AG09309 (cell line): ENCODE measurements at places on chromosomes 6 and 20.

DNA sequence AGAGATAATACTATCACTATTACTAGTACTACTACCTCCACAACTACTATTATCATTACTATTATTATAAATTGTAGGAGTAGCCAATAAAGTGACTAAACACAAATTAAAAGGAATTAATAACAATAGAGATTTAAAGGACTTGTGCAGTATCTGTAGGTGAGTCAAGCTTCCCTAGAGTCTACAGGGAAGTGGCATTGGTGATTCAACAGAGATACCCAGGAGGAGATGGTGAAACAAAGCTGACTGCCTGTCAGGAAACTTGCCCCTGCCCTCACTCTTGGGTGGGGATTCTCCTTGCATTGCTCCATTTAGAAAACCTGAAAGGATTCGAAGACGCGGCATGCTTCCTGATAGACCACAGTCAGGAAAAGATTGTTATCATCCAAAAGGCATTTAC lies 23.3 kb upstream of the BCLAF1 start:
- DNase-seq = no peak

- no peak for DNase-seq
These were observed 24.8 kb upstream of the PHACTR3 start for GRCh38 chr20:59579404-59580145.

GRCh38 chr6:36699348-36699747 lies 1.7 kb downstream of the RAB44 start:
- no peak for DNase-seq

GRCh38 chr20:35173576-35174192 lies 1.8 kb downstream of the PROCR start:
- no peak for DNase-seq

DNA sequence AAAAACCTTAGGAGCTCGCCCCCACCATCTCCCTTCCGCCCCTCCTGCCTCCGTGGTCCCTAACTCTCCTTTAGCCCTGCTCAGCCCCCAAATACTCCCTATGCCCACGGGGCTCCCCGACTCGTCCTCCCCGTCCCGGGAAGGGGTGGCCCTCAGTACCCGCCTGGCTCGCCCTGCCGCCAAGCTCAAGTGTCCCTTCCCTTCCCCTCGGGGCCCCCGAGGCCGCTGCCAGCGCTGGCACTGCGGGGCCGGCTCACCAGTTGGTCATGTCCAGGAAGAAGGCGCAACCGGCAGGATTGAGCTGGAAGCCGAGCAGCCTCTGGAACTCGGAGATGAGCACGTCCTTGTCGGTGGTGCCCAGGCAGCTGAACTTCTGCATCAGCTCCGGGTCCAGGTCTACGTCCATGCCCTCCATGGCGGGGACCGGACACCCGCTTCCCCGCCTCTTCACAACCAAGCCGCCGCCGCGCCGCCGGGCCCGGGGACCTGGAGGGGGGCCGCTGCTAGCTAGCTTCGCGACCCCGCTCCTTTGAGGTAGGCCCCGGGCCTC lies 303 bp downstream of the ILRUN start:
- DNase-seq = no peak

DNA sequence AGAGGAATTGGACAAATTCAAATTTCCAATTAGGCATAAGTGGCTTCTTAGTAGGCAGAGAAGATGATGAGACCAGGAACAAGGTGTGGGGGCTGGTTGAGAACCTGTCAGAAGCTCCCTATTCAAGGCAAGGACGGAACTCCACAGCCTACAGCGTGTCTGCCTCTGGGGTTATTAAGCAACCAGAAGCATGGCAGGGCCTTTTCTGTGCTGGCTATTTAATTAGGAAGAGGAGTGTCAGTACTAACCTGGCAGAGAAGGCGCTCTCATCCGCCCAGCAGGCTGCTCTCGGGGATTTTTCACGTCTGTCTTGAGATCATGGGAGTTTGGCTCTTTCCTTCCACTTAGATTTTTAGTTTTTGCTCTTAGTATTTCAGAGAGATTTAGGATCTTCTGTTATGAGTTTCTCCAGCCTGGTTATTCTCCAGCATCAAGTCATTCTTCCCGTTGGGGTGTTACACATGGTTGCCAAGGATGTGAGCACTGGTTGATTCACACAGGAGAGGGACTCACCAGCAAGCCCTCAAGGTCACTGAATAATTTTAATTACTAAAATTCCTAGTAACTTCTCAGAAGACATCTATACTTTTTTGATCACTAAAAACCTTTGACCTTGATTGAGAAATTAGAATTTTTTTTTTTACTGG lies 23.9 kb downstream of the ADTRP start:
- DNase-seq = no peak

DNA sequence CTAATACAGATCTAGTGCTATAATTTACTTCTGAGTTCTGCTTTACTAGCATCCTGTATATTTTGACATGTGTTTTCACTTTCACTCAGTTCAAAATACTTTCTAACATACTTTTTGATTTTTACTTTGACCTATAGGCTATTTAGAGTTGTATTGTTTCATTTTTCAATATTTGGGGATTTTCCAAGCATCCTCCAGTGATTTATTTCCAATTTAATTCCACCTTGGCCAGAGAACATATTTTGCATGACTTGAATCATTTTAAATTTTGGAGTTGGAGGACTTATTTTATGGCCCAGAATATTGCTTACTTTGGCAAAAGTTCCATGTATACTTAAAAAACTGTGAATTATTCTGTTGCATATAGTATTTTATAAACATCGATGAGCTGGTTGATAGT lies 1215.6 kb upstream of the MAP3K7 start:
- DNase-seq = no peak

GRCh38 chr6:90914312-90914711 lies 327.4 kb upstream of the MAP3K7 start:
- DNase-seq = no peak

GRCh38 chr20:36320898-36321695 lies 15.0 kb downstream of the DLGAP4 start:
- DNase-seq = no peak

DNA sequence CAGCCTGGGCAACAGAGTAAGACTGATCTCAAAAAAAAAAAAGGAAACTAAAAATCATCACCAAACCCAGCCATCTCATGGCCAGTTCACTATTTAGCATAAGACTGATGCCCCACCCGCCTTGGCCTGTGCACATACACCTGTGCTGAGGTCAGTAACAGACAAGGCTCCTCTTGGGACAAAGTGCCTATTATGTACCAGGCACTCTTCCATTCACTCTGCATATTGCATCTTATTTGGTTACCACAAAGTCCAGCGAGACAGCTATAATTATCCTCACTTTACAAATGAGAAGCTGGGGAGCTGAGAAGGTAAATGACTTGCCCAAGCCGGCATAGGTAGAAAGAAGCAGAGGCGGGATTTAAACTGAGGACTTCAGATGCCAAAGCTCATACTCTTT lies 3.8 kb downstream of the PTPRT start:
- no peak for DNase-seq

DNA sequence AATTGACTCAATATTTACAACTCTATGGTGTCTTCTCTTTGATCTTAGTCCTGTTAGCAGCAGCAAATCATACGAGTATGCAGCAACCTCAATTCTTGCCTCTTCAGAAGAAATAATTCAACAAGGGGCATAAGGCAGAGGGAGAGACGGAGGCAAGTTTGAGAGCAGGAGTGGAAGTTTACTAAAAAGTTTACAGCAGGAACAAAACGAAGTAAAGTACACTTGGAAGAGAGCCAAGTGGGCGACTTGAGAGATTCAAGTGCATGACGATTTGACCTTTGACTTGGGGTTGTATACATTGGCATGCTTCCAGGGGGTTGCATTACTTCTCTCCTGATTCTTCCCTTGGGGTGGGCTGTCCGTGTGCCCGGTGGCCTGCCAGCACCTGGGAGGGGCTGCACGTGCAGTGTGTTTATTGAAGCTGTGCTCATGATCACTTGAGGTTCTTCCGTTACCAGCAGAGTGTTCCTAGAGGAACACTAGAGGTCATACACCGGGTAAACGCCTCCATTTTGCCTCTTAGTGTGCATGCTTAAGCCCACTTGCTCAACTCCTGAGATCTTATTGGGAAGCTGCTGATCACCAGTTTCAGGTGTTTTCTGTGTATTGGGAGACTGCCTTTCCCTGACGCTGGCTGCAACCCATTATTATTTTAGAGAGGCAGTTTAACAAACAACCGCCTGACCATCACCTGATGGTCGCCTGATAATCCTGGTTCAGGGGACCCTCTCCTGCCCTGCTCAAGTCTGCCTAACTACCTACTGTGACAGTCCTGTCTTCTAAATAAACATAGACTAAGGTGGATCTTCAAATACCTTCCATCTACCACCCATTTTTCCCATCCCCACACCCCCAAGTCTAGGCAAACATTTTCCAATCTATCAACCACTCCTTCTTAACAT lies 172.4 kb upstream of the MYLIP start:
- no peak for DNase-seq

GRCh38 chr20:32153771-32154170 lies 44.3 kb downstream of the TM9SF4 start:
- no peak for DNase-seq

GRCh38 chr6:119116712-119117281 lies 38.3 kb upstream of the FAM184A start:
- no peak for DNase-seq

GRCh38 chr6:34246249-34246562 lies 2.6 kb downstream of the SMIM29 start:
- DNase-seq = no peak

DNA sequence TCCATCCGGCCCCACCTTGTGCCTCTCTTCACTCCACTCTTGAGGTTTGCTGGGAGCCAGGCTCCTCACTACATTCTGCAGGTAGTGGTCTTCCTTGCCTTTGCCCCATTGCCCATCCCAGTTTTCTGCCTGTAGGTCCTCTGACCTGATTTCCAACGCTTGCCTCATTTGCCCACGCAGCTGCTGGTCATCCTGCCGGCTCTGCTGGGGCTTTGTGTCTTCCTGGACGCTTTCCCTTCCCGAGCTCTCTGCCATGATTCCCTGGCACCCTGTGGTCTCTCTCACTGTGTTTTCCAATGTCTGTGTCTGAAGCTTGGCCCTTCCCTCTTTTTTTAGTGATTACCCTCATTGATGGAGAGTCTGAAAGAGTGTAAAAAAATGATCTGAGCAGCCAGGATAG lies 451.6 kb downstream of the UTRN start:
- no peak for DNase-seq

- no peak for DNase-seq
These were observed 162.7 kb downstream of the NFATC2 start for GRCh38 chr20:51379601-51380341.

GRCh38 chr6:63636518-63637021 lies 968 bp downstream of the PHF3 start:
- no peak for DNase-seq

DNA sequence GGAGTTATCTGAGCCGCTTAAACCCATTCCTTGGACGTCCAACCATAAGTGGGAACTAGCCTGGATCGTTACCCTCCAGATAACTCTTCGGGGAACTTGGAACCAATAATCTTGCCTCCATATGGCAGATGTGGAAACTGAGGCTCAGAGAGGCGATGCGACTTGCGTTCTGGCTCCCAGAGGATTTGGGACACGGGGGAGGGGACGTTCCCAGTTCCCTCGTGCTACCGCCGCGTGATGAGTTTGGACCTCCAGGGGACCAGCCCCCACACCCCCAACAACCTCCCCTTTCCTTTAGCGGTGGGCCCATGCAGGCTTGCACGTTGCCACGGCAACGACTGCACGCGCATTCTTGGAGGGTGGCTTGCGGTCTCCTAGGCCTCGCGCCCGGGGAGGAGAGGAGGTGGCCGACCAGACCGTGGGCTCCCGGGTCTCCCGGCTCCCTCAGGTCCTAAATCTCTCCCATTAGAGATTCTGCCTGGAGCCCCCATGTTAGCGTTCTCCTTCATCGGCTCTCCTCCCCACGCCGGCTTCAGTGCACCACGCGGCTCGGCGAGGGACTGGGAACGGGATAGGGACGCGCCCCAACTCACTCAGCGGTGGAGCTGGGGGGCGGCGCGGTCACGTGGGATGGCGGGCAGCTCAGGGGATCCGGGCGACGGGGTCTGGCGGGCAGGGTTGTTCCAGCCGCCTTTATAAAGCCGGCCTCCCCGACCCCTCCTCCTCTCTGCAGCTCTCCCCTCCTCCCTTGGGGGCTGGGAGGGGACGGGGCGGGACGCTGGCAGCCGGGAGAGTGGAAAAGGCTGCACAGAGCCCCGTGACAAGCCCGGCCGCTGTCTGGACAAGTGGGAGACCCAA lies at the start of gene PLTP:
Gene PLTP (minus strand): TSS at position 670 of the 858 bp plus-strand sequence. CDS start 703 bp downstream, outside the sequence.
- no peak for DNase-seq

DNA sequence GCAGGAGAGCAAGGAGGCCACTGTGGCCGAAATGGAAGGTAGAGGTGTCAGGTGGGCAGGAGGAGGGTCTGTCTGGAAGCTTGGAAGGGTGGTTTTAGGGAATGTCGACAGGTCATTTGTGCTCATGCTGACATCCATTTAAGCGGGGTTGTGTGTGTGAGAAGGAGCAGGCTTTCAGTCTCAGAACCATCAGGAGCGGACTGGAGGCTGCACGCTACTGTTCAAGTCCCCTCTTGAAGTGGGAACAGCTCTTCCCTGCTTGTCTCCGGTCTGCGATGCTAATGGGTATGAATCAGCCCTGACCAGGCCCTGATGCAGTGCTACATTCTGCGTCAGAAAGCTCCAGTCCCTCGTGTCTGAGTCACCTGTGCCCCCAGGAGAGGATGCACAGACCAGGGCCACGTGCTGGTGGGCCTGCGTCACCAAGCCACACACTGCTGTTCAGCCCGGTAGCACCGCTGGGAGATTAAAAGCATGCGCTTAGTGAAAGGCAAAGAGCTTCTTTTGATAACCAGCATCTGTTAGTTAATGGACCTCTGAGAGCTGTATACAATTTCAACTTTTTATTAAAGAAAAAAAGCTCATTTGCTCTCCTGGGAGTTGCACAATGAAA lies 58.0 kb downstream of the APCDD1L start:
- DNase-seq = no peak
